ENCODE measurements at places on chromosomes 7 and 10.

DNA sequence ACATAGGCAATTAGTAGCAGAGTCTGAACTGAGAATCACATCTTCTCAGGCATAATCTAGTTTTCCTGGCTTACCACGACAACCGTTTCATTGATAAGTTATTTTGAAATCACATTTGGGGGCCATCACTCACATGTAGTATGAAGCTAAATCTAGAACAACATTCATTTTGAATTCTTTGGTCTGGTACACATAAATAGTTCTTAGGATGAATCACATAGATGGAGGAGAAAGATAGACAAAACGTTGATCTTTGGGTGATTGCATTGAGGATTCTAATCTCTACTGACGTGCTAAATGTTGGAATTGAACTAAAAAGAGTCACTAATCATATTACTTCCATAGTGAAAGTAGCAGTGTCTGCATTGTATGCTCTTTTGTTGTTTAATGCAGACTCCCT is 1022.6 kb downstream of the LRMDA start:
- no peak for DNase-seq

- DNase-seq, result no peak
These were observed 221.6 kb downstream of the STK31 start for GRCh38 chr7:23931633-23932032.

GRCh38 chr7:121305109-121305508 is 23.7 kb upstream of the WNT16 start:
- DNase-seq, result no peak

- DNase-seq, result no peak
These were observed 72.6 kb downstream of the FOXP2 start for GRCh38 chr7:114487174-114487573.

DNA sequence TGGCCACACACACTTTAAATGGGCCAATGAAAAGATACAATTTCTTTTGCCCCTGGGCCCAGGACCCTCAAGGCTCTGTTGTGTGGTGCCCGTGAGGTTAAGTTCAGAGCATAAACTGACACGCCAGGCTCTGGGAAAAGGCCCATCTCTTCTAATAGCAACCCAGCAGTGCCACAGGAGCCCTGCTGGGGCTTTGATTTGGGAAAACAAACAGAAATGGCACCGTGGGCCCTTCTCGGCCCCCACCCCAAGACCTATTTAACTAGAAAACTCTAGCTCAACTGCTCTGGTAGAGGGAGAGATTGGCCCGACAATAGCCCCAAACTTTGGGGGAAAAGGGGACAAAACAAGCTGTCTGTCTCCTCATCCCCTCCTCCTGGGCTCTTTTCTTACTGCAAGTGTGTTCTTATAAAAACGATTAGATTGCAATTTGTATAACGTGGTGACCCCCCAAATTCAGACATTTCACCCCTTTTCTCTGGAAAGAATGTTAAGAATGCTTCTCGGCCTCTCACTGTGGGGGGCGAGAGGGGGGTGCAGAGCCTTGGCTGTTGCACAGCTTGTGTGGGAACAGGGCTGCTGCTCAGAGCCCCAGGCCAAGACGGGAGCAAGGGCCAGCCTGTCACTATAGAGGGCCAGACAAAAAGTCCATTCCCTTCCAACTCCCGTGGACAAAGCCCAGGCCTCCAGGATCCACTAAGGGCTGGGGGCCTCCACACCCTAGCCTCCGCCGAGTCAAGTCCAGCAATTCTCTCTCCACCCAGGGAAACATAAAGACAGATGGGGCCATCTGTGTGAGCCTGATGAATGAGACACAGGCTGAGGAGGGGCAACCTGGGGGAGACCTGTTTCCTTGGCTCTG is 26.8 kb downstream of the DPCD start:
- DNase-seq, result no peak
